Activated CD4-positive, alpha-beta T cell treated with anti-CD3 and anti-CD28 coated beads, Interleukin-2, amount 10 ng/mL, durations not matched to agents 7 days and 5 days (primary cell): ENCODE measurements at places on chromosomes 1 and 21.

DNA sequence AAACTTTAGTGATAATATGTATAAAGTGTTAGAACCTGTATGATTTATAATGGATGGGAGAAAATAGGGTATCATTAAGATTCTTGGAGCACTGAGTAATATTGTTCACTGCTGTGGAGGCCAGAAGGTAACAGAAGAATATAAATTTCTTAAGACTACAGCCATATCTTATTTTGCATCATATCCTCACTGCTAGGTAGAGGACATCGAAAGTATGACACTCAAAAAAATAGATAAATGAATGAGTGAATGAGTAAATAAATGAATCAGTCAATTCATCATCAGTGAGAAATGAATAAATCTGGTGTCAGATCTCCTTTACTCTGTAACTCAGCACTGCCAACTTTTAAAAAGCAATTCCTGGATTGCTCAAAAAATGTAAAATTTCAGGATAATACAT is 33.2 kb downstream of the RGS13 start:
- no peaks in the 10 kb centered on the region for H3K4me1 ChIP-seq
- no peak overlapping the region for H3K4me3 ChIP-seq
- H3K36me3 ChIP-seq = no peaks in the 10 kb centered on the region

- H3K4me1 ChIP-seq = peaks cover 62% of the 10 kb centered on the region
- no peak overlapping the region for H3K4me3 ChIP-seq
- no peaks in the 10 kb centered on the region for H3K27me3 ChIP-seq
- H3K36me3 ChIP-seq = no peaks in the 10 kb centered on the region
- H3K27ac ChIP-seq = no peak overlapping the region
Observed at GRCh38 chr1:54299037-54299436, 99.1 kb downstream of the MRPL37 start.

DNA sequence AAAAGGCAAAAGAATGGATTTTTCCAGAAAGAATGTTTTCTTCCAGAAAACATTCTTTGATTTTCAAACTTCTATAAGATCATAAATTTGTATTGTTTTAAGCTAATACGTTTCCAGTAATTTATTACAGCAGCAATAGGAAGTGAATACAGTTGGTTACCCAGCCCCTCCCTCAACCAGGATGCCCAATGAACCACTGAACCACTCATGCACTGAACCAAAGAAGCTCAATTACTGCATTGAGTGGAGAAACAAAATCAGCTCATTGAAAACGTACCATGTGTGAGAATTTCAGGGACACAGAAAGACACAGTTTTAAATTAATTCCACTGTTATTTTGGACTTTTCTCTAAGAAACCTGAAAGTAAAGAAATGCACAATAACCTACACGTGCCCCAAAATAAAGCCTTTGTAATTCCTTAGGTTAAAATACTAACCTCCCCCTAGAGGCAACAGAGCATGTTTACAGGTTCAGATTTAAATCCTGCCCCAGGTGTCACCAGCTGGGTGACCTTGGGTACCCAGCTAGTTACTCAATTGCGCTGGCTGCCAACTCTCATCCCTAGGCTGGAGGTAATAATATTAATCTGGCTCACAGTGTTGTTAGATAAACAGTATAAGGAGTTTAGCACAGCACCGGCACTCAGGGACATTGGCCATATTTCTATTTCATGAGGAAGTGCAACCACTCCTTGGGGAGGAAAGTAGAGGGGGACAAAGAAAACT is 111.7 kb downstream of the NMNAT2 start:
- H3K27ac ChIP-seq = no peak overlapping the region
- no peaks in the 10 kb centered on the region for H3K4me1 ChIP-seq
- H3K27me3 ChIP-seq = no peaks in the 10 kb centered on the region
- DNase-seq = no peak
- no peaks in the 10 kb centered on the region for H3K36me3 ChIP-seq

- H3K27me3 ChIP-seq = peaks cover under 1% of the 10 kb centered on the region
- no peak for DNase-seq
- H3K4me3 ChIP-seq = no peak overlapping the region
- no peaks in the 10 kb centered on the region for H3K36me3 ChIP-seq
- no peak overlapping the region for H3K27ac ChIP-seq
Observed at GRCh38 chr1:61446531-61446991, 278.4 kb downstream of the TM2D1 start.

DNA sequence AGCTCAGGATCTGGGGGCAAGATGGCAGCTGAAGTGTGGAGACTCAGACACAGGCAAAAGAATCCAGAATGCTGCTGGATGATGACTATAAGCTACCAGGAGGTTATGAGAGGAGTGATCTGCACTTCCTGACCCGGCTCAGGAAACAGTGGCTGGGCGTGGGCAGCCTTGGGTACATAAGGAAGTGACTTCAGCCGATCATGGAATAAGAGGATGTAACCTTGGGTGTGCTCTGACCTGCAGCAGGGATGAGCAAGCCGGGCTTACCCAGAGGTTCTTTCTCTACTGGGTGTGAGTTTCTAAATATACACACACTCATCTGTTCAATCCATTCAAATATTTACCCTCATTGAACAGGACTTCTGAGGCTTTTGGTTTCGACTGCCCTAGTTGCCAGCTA is 62.7 kb downstream of the CD34 start:
- H3K4me1 ChIP-seq = peaks cover 57% of the 10 kb centered on the region
- no peaks in the 10 kb centered on the region for H3K27me3 ChIP-seq
- H3K27ac ChIP-seq = peak overlapping the region; percentile 81
- H3K36me3 ChIP-seq = peaks cover 56% of the 10 kb centered on the region
- peak overlapping the region; percentile 2 for H3K4me3 ChIP-seq
- peak; percentile 30 for DNase-seq

DNA sequence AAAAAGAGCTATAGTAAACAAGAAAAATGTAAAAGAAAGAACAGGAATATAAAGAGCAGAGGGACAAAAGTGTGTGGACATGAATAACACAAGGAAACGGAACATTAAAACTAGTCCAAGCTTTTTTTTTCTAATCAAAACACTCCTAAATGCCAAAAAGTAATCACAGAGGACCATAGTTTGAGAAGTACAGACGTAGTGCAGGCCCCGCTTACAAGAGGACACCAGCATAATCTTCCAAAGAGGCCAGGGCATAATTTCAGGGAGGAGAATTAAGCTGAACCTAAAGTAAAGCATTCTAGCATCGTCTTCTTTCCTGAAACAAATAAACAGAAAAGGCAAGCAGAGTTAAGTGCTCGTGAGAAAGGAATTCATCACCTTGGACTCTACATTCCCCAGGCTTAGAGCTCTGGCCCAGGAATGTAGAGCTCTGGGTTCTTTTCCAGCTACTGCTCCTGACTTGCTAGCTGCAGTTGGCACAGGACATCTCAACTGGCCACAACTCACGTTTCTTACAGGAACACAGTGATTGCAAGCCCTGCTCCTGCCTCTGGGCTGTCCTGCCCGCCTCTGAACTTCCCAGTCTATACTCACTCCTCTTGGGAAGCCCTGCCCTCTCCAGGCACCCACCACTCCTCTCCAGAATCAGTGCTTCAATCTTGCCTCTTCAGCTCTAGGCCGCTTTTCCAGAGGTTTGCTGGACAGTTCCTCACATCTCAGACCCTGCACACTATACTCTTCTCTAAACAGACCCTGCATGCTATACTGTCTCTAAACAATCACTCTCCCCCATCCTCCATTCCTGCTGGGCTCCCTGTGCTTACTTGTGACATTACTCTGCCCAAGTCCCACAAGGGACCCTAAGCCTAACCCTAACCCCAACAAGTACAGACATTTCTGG is 9.8 kb downstream of the RGS8 start:
- H3K4me1 ChIP-seq = no peaks in the 10 kb centered on the region
- no peak overlapping the region for H3K27ac ChIP-seq
- H3K36me3 ChIP-seq = no peaks in the 10 kb centered on the region
- H3K27me3 ChIP-seq = peaks cover 28% of the 10 kb centered on the region

- no peak for DNase-seq
- H3K4me3 ChIP-seq = no peak overlapping the region
- no peak overlapping the region for H3K27ac ChIP-seq
- no peaks in the 10 kb centered on the region for H3K4me1 ChIP-seq
- H3K36me3 ChIP-seq = no peaks in the 10 kb centered on the region
Observed at GRCh38 chr1:71351438-71351837, 270.6 kb upstream of the ZRANB2 start.

GRCh38 chr1:86352086-86352485 is 44.0 kb downstream of the ODF2L start:
- no peaks in the 10 kb centered on the region for H3K27me3 ChIP-seq
- DNase-seq = no peak
- no peaks in the 10 kb centered on the region for H3K4me1 ChIP-seq
- H3K4me3 ChIP-seq = no peak overlapping the region
- peaks cover 46% of the 10 kb centered on the region for H3K36me3 ChIP-seq

DNA sequence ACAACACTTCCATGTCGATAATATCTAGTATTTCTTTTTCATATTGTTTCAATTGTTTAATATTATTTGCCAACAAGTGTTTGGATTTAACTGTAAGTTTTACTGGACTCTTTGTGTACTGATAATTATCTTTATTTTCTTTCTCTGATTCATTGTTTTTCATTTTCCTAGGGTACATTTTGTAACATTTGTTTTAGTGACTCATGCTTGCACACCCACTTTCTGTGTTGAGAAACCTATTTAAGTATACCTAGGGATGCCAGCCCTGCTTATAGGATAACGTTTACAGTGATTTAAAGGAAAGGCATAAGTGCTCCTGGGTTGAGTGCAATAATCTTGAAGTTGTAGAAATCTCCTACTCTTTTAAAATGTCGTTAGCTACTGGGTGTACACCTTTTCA is 1386.0 kb upstream of the ADGRL4 start:
- DNase-seq = no peak
- H3K27ac ChIP-seq = no peak overlapping the region
- H3K27me3 ChIP-seq = no peaks in the 10 kb centered on the region
- no peaks in the 10 kb centered on the region for H3K4me1 ChIP-seq
- H3K36me3 ChIP-seq = no peaks in the 10 kb centered on the region
- H3K4me3 ChIP-seq = no peak overlapping the region

- no peak overlapping the region for H3K27ac ChIP-seq
- DNase-seq = no peak
- H3K27me3 ChIP-seq = no peaks in the 10 kb centered on the region
- H3K4me3 ChIP-seq = no peak overlapping the region
- H3K4me1 ChIP-seq = peaks cover 4% of the 10 kb centered on the region
- H3K36me3 ChIP-seq = peaks cover 8% of the 10 kb centered on the region
Observed at GRCh38 chr21:37061926-37062592, 10.8 kb downstream of the PIGP start.

GRCh38 chr1:45370575-45370974 is 30.3 kb upstream of the MUTYH start:
- H3K27ac ChIP-seq = no peak overlapping the region
- H3K4me3 ChIP-seq = no peak overlapping the region
- H3K27me3 ChIP-seq = no peaks in the 10 kb centered on the region
- no peaks in the 10 kb centered on the region for H3K36me3 ChIP-seq
- peaks cover 15% of the 10 kb centered on the region for H3K4me1 ChIP-seq

- no peak for DNase-seq
- peaks cover 5% of the 10 kb centered on the region for H3K36me3 ChIP-seq
- no peaks in the 10 kb centered on the region for H3K27me3 ChIP-seq
Observed at GRCh38 chr1:172041742-172042141, 200.4 kb downstream of the DNM3 start.

DNA sequence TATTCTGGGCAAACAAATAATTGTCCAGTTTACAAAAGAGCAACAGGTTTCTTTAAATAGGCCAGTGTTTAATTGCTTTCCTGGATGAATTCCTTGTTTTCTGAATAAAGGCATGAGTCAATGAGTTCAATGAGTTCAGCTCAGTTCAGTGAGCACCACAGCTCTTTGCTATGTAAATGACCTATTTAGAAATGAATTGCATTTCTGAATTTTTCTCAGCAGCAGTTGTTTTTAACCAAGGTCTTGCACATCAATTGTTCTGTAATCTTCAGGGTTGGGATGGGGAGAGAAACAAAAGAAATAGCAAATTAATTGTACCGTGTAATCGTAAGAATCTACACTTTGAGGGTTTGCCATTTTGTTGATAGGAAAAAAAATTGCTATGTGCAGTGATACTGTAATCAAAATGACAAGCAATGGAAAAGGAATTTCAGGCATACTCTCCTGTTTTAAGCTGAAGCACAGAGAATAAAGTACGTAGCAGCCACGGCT is 45.7 kb downstream of the MIS18A start:
- no peak for DNase-seq
- H3K27ac ChIP-seq = no peak overlapping the region

GRCh38 chr1:71823708-71824305 is 458.5 kb downstream of the NEGR1 start:
- H3K4me3 ChIP-seq = no peak overlapping the region
- no peak for DNase-seq
- H3K27me3 ChIP-seq = no peaks in the 10 kb centered on the region
- no peaks in the 10 kb centered on the region for H3K4me1 ChIP-seq
- no peaks in the 10 kb centered on the region for H3K36me3 ChIP-seq

- H3K4me1 ChIP-seq = peaks cover 8% of the 10 kb centered on the region
- H3K27me3 ChIP-seq = no peaks in the 10 kb centered on the region
- no peak overlapping the region for H3K27ac ChIP-seq
- H3K36me3 ChIP-seq = peaks cover 64% of the 10 kb centered on the region
- DNase-seq = no peak
- H3K4me3 ChIP-seq = no peak overlapping the region
Observed at GRCh38 chr1:92277105-92277723, 21.6 kb downstream of the GLMN start.

DNA sequence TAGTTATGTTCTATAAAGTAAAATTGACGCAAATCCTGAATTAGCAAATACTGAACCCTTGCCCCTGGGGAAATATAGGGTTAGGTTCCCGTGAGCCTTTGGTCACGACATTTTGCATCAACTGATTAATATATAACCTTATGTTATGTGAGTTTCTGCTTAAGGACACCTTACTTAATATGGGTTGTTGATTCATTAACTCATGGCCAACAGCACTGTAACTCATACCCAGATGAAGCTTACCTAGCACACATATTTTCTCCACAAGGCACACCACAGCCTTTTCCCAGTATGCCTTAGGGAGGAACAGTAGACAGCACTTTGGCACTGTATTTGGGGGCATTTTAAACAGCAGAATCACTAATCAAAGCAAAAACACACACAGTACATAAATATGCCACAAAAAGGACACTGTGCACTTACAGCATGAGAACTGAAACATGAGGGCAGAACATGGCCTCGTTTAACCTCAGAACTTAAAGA is 15.1 kb downstream of the INAVA start:
- no peak overlapping the region for H3K4me3 ChIP-seq
- H3K4me1 ChIP-seq = peaks cover 15% of the 10 kb centered on the region
- no peaks in the 10 kb centered on the region for H3K36me3 ChIP-seq
- DNase-seq = no peak

GRCh38 chr1:219555806-219556205 is 57.1 kb downstream of the ZC3H11B start:
- no peaks in the 10 kb centered on the region for H3K4me1 ChIP-seq
- no peak for DNase-seq
- no peaks in the 10 kb centered on the region for H3K36me3 ChIP-seq

DNA sequence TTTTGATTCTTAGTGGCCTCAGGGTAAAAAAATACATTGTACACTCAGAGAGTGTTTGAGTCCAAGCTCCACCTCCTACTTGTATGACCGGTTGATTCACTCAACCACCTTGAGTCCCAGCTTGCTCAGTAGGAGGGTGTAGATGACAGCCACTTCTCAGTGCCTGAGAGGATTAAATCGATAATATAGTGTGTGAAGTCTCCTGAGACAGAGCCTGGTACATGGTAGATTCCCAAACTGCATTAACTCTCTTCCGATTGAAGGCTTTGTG is 38.4 kb downstream of the NCMAP start:
- no peak for DNase-seq
- H3K36me3 ChIP-seq = no peaks in the 10 kb centered on the region
- peaks cover 6% of the 10 kb centered on the region for H3K27me3 ChIP-seq
- H3K27ac ChIP-seq = no peak overlapping the region
